ENCODE measurements at places on chromosomes 4 and X. TPM values are rescaled to one million over a fixed set of nuclear protein-coding genes. Genes with fewer than 3 reads are reported as not detected.

SLC10A4 gene
- 2.0 TPM for polyA plus RNA-seq

PIM2 gene
- polyA plus RNA-seq: 11.5 TPM

DNA sequence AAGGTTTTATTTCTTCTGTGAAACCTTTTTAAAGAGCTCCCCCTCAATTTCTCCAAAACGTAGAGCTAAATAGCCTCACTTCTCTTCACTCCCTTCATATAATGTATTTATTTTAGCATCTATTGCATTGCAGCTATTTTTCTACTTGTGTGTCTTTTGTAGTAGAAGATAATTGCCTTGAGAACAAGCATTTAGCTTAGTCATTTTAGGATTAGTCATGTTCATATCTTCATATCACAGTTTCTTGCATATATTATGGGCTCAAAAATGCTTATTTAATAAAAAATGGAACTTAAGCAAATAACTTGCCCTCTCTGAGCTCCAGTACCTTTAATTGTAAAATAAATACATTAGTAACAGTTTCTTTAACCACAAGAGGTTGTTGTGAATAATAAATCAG is 72.1 kb upstream of the SPANXC start:
- DNase-seq: no peak
- H3K36me3 ChIP-seq: no peaks in the 10 kb centered on the region
- H3K27me3 ChIP-seq: no peaks in the 10 kb centered on the region
- no peak overlapping the region for H3K27ac ChIP-seq

GRCh38 chrX:107324493-107325310 is 118.3 kb downstream of the DNAAF6 start:
- peak; percentile 18 for DNase-seq
- H3K27ac ChIP-seq: no peak overlapping the region
- H3K36me3 ChIP-seq: no peaks in the 10 kb centered on the region
- no peak overlapping the region for H3K4me3 ChIP-seq

DNA sequence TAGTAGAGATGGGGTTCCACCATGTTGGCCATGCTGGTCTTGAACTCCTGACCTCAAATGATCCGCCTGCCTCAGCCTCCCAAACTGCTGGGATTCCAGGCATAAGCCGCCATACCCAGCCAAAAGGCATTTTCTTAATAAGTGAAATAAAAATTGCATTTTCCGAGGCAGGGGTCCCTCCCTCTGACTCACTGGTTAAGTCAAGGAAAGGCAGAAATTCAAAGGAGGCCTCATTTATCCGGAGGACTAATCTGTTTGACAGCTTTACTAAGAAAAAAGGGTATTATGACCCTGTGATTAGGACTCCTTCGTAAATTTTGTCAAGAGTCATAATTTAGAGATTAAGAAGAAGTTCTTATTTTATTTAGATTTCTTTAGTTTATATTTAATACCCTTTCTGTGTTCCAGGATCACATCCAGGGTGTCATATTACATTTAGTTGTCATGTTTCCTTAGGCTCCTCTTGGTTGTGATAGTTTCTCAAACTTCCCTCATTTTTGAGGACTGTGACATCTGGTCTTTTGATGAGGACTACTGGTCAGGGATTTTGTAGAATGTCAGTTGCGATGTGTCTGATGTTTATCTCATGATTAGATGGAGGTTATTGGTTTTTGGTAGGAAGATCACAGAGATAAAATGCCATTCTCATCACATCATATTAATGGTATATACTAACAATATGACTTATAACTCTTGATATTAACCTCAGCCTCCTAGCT is 753.7 kb upstream of the AMOT start:
- no peak for DNase-seq
- no peaks in the 10 kb centered on the region for H3K4me1 ChIP-seq
- H3K27me3 ChIP-seq: no peaks in the 10 kb centered on the region
- no peak overlapping the region for H3K4me3 ChIP-seq
- no peak overlapping the region for H3K27ac ChIP-seq

Data from large intestine (tissue), 12 donors.